ENCODE measurements at places on chromosomes 7 and 10.

- DNase-seq, result peak; percentile 61
These were observed 90.1 kb downstream of the FOXL3 start for GRCh38 chr7:380139-380485.

DNA sequence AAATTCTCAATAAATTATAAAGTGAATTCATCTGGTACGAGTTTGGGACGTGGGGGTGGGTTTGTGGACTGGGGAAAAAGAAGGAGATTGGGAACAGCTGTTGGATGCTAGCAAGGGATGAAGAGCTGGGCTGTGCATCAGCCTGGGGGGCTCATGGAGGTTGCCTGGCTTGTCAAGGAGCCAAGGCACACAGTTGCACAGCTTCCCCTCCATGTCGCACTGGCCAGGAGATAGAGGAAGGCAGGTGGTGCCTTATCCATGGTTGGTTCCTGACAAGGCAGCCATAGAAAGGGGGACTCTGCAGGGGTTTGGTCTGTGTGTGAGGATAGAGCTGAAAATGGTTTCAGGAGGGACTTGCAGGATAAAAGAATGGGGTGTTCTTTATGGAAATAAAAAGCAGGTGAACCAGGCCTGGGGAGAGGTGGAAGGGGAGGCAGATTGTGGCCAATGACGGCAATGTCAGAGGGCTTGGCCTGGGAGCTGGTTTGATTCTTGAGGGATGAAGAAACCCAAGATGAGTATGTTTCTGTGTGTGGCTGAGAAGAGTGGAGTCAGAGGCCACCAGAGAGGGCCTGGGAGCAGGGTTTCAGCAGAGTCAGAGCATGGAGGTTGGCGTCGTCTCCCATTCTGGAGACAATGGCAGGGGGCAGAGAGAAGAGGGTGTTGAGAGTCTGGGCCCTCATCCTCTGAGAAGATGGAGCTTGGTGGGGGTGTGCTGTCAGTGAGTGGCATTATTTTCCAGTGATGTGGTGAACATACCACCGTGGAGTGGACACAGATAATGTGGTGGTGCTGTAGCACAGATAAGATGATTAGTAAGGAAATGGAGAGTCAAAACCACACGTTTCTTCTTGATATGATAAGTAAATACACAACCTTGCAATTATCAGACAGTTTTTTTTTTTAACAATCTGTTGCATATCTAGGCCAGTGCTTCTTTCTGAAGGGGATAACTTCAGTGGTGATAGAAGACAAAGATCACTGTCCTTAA, 108.2 kb downstream of the PTPN20 start:
- no peak for DNase-seq

DNA sequence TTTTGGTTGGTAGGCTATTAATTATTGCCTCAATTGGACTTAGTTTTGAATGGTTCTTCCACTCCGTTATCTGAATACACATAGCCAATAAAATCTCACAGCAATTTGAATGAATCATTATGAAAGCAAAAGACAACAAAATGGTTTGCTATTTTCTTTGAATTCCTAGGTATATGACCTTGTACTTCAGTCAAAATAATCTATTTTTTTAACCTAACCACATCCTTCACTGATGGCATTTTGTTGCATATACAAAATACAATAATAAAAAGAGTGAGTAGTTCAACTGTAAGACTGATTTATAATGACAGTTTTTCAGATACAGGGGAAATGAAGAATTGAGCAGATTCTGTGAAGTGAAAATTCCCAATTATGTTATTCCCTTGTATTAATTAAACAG, 433.1 kb downstream of the HTR7 start:
- DNase-seq, result no peak

- DNase-seq, result no peak
These were observed 55.0 kb downstream of the SNX10 start for GRCh38 chr7:26346611-26347203.

DNA sequence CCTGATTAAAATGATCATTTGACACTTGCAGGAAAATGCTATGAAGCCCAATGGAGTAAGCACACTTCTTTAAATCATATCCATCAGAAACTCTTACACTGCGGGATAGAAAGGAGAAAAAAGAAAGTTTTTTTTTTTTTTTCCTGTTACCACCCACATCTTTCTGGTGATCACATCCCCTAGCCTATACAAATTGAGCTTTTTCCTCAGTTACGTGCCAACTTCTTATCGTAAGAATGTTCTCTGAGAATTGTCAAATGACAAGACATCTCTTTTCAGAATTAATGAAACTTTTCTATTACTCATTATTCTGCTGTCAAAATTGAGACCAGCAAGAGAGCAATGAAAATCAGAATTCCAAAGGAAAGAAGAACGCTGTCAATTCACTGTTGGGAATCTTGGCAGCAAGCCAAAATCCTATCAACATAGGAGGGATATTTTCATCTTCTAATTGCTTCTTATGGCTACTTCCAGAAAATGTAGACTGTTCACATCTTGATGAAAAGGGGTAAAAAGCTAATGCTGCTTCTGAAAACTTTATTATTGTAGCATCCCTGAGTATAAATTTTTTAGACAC, 179.5 kb downstream of the ADAM12 start:
- DNase-seq, result peak; percentile 58

DNA sequence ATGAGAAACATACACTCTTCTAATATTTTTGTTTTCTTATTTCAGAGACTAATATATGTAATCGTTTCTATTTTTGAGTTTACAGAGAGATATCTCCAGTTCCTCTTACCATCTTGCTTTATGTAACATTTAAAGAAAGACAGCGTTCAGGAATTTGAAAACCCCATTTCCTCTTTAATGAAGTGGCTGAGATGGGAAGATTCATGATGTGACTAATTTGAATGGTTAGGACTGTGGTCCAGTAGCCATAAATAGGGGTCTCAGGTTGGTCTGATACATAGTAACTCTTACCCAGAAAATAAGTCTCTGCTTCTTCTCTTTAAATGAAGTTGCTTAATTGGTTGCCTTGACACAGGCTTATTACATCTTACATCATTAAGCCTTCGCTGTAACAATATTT, 6.9 kb downstream of the KMT2E start:
- no peak for DNase-seq

DNA sequence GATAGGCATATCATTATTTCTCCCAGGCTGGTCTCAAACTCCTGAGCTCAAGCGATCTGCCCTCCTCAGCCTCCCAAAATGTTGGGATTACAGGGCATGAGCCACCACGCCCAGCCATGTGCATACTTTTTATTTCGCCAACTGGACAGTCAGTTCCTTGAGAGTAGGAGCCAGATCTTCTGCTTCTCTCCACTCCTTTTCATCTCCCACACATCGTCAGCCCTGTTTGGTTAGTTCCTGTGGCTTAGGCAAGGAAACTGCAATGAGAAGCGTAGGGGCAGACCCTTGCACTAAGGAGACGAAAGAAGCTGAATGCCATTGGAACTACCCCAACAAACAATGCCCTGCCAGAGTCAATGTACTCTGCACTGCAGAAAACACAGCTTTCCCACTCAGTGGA, 178.2 kb downstream of the TRIL start:
- DNase-seq, result no peak

GRCh38 chr7:28222636-28223035, 42.0 kb upstream of the JAZF1 start:
- no peak for DNase-seq

DNA sequence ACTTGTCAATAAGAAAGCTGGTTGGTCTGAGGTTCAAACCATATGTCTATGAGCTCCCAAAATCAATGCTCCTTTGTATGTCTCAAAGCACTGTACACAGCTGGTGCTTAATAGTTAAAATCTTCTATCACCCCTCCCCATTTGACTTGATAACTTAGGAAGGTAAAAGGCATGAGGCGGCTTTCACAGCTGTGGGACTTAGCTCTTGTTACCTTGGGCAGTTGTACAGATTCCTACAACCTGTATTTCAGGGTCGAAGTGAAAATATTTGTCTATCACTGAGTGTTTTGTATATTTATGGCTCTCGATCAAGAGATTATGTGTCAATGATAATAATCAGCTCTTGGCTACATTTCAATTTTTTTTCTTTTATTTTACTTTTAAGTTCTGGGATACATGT, 992 bp upstream of the KIFBP start:
- no peak for DNase-seq

GRCh38 chr10:3485057-3485686, 299.8 kb downstream of the KLF6 start:
- no peak for DNase-seq

- DNase-seq, result no peak
These were observed 146.3 kb downstream of the GPR85 start for GRCh38 chr7:112940314-112940732.

GRCh38 chr7:140330595-140330994, 67.7 kb downstream of the SLC37A3 start:
- DNase-seq, result no peak

- DNase-seq, result peak; percentile 73
These were observed 116.5 kb downstream of the ATXN7L1 start for GRCh38 chr7:105759670-105760550.

- no peak for DNase-seq
These were observed 46.9 kb upstream of the SFMBT2 start for GRCh38 chr10:7457478-7458316.

DNA sequence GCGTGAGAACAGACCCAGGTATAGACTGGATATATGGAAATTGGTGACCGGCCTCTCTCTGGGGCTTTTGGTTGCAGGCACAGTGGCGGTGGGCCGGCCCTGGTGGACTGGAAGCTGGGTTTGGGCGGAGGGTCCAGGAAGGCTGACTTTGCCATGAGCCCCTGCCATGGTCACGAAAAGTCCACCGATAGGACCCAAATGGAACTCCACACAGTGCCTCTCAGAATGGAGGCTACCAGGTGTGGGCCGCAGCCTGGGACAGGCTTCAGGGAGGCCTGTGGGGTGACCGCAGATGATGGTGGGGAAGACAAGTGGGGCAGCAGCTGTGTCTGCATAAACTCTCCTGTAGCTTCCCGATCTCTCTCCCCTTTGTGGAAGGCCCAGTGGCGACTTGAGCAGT, 123.2 kb downstream of the DNAJB6 start:
- DNase-seq, result no peak

DNA sequence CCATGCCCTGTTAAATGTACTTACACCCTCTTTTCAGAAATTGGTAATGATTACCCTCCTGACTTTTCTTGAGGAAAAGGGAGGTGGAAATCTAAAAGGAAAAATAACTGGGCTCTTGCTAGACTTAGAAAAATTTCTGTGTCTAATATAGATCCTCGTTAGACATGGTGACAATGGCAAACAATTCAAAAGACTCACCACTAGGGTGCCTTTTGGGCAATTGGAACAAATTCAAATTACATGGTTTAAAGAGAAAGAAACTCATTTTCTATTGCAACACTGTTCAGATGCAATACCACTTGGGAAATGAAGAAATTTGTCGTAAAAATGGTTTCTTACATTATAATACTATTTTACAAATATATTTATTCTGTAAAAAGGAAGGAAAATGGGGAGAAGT, 950.1 kb downstream of the GRM8 start:
- no peak for DNase-seq

DNA sequence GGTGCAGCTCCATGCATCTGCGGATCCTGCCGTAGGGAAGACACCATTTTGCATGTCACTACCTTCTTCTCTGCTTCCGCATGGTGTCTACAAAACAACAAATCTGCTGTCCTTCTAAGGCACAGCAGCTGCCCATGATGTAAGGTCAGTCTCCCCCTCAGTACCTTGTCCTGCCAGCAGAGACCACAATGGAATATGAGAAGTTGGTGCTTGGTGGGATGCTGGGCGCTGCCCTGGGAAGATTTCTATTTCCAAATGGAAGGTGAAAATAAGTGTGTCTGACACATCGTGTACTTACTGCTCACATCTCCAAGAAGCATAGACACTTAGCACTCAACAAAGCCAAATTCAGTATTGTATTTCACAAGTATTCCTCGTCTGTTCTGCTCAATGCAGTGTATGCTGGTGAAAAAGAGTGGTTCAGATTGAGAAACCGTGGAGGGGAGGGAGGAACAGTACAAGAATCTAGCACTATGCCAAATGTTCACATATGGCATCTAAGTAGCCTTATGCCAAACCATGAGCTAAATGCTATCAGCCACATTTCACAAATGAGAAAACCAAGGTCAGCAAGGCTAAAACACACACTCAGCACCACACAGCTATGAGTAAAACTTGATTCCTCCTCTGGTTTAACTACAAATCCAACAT, 95.0 kb downstream of the GRB10 start:
- DNase-seq, result no peak

GRCh38 chr7:128352153-128352537, 8.4 kb upstream of the RBM28 start:
- DNase-seq, result peak; percentile 83

GRCh38 chr7:120843109-120843508, 14.8 kb downstream of the TSPAN12 start:
- no peak for DNase-seq

DNA sequence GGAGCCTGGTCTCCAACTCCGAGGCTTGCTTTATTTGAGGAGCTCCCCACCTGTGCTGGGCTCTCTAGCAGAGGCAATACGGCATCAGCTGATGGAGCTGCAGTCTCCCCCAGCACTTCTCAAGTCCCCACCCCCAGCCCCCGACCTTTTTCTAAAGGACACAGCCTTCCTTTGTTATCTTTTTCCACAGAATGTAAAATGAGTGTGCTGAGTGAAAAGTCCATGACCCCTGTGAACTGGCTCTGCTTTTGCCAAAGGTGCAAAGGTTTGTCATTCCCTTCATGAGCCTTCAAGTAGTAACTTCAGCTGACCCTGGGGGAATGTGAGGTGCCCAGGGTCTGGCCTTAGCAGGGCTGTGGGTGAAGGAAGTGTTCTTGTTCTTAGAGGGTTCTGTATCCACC, 25.5 kb downstream of the LRRC4 start:
- DNase-seq, result no peak

DNA sequence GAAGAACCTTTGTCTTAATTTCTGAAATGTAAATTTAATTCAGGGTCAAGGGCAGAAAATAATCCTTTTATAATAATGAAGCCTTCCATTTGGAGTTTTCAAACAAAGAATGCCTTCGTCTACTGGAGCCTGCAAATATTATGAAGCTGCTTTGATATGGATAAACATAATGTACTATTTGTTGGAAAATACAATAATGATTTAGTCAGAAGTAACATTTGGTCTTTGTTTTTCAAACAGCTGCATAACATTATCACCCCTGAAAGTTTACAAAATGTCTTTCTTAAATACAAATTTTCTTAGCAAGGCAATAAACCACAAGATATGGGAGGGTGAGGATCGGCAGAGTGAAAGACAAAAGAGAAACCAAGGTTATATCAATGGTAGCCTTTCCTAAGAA, 41.5 kb downstream of the TMEM26 start:
- peak; percentile 18 for DNase-seq

- DNase-seq, result no peak
These were observed 49.8 kb downstream of the STK32C start for GRCh38 chr10:132257907-132258306.

DNA sequence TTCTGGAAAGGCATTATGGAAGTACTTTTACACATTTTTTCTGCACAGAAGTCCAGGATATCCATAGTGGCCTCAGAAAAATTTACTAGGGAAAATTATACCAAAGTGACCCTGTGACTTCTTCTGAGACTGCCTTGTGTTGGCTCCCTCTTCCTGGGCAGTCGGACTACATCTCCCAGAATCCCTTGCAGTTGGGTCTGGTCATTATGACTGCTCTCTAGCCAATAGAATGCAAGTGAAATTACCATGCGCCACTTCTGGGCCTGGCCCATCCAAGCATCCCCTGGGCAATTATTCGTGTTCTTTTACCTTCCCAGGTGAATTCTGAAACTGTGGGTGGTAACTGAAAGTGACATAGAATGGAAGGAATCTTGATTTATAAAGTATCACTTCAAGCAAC, 430.9 kb downstream of the ACTR3B start:
- peak; percentile 61 for DNase-seq
